ENCODE measurements at places on chromosomes 7 and 10.

- DNase-seq = no peak
These were observed 30.4 kb downstream of the CNTNAP2 start for GRCh38 chr7:146146831-146147486.

GRCh38 chr7:11506417-11506816 lies 325.6 kb downstream of the THSD7A start:
- DNase-seq = no peak

DNA sequence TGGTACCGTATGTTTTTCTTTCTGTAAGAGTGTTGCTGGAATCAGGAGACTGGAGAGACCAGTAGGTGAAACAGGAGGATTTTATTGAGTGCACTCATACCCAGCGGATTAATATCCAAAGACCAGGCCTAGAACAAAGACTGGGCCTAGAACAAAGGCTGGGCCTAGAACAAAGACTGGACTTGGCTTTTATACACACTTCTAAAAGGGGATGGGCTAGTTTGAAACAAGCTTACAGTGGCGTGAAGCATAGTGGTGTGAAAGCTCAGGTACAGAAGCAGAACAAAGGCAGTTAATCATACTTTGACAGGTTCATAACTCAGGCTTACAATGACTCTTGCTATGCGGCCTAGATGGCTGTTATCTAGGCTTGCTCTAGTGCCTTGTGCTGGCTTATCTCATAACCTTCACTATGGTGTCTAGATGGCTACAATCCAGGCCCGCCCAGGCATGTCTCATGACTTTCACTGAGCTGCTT lies 67.7 kb downstream of the TRIM24 start:
- DNase-seq = no peak

- no peak for DNase-seq
These were observed 288.4 kb downstream of the SNX13 start for GRCh38 chr7:17651863-17652385.

DNA sequence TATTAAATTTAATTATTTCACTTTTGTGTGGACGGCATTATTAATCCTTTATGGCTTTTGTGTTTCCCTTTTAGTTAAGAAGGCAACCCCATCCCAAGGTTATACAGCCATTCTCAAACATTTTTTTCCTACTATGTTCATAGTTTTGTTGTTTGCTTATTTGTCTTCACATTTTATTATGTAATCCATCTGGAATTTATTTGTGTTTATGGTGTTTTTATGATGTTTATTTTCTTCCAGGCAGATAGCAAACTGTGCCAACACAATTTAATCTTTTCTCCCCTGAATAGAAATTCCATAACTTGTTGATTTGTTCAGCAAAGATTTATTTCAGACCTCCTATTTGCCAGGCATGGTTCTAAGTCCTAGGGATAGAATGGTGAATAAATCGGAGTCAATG lies 42.9 kb downstream of the RAB18 start:
- DNase-seq = no peak

DNA sequence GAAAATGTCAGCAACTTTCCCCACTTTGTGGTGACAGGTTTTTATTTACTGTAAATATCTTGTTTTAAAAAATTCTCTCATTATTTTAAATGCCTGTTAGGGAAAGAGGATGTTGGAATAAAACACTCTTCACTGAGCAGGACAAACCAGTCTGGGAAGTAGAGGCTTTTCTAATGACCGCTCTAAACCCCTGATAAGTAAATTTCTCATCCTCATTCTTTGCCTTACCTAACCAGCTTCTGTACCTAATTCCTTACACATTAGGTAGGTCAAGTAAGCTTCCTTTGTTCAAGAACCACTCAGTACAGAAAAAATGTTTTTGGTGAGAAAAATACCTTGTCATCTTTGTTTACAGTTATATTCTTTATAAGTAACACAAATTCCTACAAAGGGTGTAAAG lies 143.6 kb downstream of the GPR85 start:
- no peak for DNase-seq

GRCh38 chr10:97230146-97230545 lies 44.4 kb upstream of the SLIT1 start:
- no peak for DNase-seq

DNA sequence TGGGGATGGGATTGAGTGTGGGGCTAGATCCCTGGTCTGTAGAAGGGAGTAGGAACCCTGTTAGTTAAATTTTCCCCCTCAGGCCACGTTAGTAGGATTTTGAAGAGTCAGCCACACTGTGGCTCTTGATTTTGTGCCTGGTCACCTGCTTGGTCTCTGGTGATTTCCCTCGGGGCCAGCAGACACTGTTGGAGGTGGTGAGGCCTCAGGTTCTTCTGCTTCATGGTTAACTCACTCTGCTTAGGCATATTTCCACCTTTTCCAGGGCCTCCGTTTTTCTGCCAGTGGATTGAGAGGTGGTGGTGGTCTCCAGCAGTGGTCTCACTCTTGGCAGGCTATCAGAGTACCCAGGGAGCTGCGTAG lies 4.1 kb downstream of the TSPAN14 start:
- no peak for DNase-seq

GRCh38 chr7:118404211-118404610 lies 179.7 kb downstream of the ANKRD7 start:
- no peak for DNase-seq

- DNase-seq = no peak
These were observed 148.7 kb downstream of the C1GALT1 start for GRCh38 chr7:7330997-7331396.

GRCh38 chr7:122248472-122248871 lies 56.1 kb downstream of the FEZF1 start:
- DNase-seq = no peak

- DNase-seq = no peak
These were observed 125.1 kb downstream of the PLXDC2 start for GRCh38 chr10:19941206-19941880.

DNA sequence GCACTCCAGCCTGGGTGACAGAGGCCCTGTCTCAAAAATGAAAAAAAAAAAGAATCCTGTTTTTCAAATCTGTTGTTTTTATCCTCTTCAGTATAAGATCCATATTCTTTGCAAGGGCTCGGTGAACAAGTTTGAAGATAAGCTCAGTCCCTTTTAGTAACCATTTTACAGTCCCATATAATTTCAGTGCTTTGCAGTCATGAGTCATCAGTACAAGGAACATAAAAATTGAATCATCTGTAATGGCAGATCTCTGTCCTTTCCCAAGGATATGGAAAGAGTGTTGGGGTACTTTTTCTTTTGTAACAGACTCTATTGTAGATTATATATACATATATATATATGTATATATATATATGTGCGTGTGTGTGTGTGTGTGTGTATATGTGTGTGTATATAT lies 52.2 kb upstream of the ZPBP start:
- no peak for DNase-seq

Data from nucleus accumbens (tissue), 56 donors.